Esophagus muscularis mucosa (tissue), 4 donors: ENCODE measurements at places on chromosomes 13 and 19.

DNA sequence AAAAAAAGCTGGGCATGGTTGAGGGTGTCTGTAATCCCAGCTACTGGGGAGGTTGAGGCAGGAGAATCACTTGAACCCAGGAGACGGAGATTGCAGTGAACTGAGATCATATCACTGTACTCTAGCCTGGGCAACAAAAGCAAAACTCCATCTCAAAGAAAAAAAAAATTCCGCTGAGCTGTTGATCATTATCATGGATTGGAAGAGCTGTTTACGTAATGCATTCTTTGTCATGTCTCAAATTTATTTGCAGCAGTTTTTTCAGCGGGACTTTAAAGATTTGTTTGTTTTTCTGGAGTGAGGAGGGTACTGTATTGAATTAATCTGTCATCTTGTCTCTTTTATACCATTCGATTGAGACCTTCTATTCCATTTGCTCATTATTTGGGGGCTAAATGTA is 4.3 kb downstream of the NLRP5 start:
- DNase-seq = no peak

DNA sequence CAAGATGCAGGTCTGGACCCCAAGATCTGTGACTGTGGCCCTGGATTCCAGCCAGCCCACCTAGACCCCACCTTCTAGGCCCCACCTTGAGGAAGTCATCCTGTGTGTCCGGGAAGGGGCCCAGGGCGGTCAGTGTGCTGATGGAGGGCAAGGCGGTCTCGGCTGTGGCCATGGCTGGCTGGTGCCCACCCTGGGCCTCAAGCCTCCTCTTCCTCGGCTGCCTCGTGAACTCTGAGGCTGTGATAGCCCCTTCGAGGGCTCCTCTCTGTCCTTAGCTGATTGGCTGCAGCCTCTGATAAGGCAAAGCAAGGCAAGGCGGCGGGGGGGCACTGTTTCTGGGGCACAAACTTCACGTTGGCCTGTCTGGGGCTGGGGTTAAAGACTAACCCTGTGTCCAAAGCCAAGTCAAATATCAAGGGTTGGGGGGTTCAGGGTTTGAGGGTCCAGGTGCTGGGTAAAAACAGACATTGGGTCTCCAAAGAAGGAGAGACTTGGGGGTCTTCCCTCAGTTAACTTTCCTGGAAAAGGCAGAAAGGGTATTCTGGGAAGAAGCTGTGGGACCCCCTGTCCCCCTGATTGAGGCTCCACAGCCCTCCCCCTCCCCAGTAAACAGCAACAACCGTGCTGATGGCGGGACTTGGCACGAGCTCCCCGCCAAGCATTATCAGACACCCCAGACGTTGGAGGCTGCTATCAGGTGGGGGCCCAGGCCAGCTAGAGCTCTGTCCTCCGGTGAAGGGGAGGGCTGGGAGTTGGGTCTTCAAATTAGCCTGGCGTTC is at the start of gene KLF1:
Gene KLF1 (minus strand): TSS at position 233 of the 779 bp plus-strand sequence. CDS start 61 bp downstream, at position 172.
- no peak for DNase-seq

- DNase-seq = no peak
These were observed 492.5 kb upstream of the GPC6 start for GRCh38 chr13:92734068-92734467.

DNA sequence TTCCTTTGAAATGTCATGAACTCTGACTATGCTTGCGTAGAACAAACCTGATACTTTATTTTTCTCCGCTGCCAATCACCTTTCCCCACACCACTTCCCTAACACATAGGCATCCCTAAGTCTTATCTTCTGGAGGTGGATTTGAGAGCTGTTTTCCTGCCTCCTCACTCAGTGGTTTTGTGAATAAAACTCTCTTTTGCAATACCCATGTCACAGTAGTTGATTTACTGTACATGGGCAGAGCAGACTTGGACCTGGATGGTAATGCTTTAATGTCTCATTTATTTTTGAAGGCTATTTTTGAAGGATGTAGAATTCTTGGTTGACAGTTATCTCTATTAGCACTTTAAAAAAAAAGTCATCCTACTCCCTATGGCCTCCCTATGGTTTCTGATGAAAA is 881.8 kb downstream of the SLITRK5 start:
- DNase-seq = no peak

DNA sequence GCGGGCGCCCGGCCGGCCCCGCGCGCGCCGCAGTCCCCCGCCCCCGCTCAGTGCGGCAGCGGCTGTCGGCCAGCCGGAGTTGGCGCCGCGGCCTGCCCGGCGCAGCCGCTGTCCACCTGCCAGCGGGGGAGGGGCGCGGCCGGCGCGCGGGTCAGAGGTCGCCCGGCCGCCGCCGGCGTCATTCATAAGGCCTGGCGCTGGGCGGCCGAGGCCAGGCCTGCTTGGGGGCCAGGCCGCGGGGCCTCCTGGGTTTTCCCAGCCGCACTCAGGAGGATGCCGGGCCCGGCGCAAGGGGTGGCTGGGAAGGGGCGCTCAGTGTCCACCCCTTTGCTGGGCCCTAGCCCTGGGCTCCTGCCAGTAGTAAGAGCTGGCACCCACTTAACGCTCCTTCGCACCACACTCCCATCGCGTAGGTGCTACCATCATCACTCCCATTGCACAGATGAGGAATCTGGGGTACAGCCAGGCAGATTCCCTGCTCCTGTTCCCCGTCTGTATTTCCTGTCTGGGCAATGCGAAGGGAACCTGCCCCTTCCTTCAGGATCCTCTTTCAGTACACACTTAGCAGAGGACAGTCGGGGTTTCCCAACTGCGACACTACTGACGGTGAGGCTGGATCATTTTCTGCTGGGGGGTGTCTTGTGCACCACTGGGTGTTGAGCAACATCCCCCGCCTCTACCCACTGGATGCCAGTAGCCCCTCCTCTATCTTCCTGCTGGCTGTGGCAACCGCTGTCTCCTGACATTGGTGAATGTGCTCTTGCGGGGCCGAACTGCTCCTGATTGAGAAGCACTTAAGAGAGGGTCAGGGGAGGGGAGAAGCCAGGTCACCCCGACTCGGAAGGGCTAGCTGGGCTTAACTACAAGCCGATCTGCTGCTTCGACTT is 846 bp upstream of the PRKACA start:
- DNase-seq = peak; percentile 95
